ENCODE measurements at places on chromosomes 3 and 15.

DNA sequence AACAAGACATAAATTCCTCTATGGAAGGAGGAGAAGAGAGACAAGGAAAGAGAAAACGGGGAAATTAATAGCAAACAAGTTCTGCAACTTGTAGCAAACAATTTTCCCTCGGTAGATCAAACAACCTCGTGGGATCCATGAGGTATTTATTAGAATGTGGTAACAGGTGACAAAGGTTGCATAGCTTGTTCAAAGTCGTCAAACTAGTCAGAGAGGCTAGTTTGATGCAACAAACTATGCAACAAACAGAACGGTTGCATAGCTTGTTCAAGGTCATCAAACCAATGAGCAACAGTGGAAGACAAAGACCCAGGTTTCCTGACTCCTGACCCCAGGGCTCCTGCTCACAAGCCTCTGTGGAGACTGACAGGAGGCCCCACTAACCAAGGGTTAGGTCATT lies 20.7 kb downstream of the MB21D2 start:
- no peak for DNase-seq

- DNase-seq, result no peak
Observed at GRCh38 chr3:147394884-147395225, 11.5 kb downstream of the ZIC4 start.

- no peak for DNase-seq
Observed at GRCh38 chr3:69288161-69288895, 97.6 kb downstream of the FRMD4B start.

DNA sequence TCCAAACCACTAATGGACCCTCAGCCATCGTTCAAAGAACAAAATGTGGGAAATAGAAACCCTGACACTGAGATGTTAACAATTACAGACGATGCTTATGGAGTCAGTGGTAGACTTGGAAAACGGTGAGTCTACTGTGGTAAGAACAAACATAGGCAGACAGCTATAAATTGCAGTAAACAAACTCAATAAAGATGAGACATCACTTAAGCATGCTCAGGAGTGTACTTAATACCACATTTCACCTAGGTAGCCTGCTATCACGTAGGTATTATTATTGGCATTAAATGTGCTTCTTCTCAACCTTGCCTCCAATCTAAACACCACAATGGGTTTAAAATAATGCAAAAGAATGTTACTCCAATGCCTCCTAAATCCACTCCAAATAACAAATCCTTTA lies 2.5 kb downstream of the OSBPL10 start:
- DNase-seq, result no peak

- no peak for DNase-seq
Observed at GRCh38 chr3:69370156-69370883, 15.6 kb downstream of the FRMD4B start.

DNA sequence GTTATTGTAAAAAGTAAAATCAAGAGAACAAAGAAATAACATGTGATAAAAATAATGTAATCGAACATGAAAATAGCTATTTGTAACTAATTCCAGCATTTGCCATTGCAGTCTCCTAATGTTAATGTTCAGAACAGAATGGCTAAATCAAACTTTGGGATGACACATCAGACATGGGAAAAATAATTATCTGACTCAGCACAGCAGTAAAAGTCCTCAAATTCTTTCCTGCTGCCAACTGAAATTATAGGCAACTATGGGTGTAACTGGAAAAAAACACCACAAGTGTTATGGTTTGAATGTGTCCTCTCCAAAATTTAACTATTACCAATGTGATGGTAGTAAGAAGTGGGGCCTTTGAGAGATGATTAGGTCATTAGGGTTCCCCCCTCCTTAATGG lies 446.7 kb downstream of the C3orf38 start:
- DNase-seq, result no peak

DNA sequence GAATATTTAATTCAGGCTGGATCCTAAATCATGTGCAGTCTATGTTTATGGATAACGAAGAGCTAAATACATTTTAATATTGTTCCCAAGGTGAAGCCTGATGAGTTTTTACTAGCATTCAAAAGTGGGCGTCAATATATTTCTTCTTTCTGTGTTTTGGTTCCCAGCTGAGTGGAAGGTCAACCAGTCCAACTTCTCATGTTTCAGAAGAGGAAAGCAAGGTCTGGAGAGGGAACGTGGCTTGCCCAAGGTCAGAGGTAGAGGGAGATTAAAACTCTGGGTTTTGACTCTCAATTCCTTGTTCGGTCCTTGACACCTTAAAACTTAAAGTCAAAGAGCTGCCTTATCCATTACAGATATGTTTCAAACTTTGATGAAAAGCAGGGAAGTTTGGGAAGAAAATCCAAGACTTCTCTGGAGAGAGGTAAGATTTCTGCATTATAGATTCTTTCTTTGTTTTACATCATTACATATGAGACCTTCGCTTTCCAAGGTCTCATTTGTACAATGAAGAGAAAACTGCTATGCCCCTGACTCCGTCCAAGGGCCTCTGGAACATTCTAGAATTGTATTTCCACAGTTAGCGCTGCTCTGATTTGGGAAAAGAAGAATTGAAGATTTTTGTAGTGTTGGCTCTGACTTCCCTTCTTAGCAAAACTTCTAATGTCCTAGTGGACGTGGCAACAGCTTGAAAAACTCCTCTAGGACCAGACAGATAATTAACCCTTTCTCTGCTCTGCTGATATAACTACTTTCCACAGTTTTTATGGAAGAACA lies 57.7 kb upstream of the HES1 start:
- DNase-seq, result no peak

GRCh38 chr3:32140943-32141342 lies 34.5 kb downstream of the GPD1L start:
- no peak for DNase-seq

DNA sequence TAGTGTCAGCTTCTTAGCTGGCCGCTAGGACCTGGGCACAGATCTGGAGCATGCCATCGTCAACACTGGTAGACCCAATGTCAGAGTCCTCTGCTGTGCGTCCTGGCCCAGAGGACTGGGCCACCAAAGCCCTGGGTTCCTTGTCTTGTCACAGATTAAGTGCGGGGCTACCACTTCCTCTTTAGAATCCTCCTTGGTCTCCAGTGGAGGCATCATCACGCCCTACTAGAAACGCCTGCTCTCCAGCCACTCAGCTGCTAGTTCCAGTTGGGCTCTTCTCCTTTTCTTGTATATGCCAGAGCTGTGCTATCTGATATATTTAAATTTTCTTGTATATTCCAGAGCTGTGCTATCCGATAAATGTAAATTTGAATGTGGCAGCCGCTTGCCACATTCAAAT lies 11.2 kb downstream of the PPCDC start:
- no peak for DNase-seq

DNA sequence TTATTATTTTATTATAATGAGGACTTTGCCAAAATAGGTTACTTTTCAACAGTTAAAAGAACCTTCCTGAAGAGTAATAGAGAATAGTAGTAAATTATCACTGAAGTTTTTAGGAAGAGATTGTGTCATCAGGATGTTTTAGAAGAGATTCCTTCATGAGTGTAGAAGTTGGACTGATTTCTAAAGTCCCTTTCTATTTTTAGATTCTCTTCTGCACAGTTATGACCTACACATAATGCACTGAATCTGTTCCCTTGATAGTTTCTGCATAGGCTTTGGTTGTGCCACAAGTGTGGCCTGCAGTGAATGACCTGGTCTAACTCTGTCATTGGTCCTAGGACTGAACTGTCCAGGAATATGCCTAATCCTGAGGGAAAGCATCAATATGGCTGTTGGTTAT lies 23.9 kb downstream of the SLC35A5 start:
- no peak for DNase-seq

DNA sequence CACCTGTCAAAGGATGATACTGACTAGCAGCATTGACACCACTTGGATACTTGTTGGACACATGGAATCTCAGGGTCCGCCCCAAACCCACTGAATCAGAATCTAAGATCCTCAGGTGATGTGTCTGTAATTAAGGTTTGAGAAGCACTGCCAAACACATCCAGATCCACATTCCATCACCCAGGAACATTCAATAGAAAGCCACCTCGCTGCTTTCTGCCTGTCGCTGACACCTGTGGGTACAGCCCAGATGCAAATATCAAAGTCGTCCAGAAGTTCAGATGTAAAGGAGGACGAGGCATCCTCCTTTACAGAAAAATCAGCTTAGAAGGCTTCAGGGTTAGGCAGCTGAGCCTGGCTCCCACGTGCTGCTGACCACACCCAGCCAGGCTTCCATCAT lies 5.2 kb upstream of the RPS17 start:
- DNase-seq, result no peak

DNA sequence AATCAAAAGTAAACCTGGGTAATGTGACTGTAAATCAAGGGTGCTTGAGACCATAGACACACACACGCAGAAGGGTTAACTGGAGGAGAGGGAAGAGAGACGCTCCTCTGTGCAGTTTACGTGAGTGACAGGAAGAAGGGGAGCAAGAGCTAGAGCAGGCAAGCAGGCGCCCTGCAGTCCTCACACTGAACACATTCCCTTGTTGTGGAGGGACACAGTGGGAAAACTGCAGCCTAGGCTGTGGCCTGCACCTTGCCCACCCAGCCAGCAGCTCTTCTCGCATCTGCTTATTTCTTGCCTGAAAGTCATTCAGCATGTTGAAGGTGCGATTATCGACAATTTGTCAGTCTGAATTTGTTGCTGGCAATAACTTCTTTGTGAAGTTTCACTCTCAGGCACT lies 24.2 kb downstream of the SOX2 start:
- no peak for DNase-seq

- DNase-seq, result no peak
Observed at GRCh38 chr3:181561139-181562031, 150.3 kb upstream of the SOX2 start.

All from Panc1 (cell line).